ENCODE measurements at places on chromosomes 3 and 15. TPM values are rescaled to one million over a fixed set of nuclear protein-coding genes. Genes with fewer than 3 reads are reported as not detected.

DNA sequence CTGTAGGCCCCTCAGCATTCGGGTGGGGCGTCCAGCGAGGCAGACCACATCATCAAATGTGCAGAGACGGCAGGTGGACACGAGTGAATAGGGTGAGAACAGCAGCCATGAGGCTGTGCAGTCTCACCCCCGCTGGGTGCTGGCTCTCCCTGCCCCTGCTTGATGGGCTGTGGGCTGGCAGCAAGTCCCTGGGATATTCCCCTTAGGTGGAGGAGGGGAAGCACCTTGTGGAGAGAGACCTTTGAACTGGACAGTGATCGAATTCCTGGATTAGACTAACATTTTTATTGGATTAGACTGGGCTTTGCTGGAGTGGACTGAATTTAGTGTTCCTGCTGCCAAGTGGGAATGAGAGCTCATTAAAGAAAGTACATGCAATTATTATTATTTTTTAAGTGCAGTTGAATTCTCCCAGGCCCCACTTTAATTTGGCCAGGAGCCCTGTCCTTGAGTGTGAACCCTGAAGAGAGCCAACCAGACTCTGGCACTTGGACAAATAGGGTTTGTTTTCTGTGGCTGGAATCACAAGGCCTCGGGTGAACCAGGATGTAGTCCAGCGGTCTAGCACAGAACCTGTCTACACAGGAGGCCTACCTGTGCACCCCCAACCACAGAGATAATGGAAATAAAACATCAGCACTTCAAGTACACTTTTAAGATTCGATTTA is 193.1 kb downstream of the ABHD5 start:
- DNase-seq: no peak

DNA sequence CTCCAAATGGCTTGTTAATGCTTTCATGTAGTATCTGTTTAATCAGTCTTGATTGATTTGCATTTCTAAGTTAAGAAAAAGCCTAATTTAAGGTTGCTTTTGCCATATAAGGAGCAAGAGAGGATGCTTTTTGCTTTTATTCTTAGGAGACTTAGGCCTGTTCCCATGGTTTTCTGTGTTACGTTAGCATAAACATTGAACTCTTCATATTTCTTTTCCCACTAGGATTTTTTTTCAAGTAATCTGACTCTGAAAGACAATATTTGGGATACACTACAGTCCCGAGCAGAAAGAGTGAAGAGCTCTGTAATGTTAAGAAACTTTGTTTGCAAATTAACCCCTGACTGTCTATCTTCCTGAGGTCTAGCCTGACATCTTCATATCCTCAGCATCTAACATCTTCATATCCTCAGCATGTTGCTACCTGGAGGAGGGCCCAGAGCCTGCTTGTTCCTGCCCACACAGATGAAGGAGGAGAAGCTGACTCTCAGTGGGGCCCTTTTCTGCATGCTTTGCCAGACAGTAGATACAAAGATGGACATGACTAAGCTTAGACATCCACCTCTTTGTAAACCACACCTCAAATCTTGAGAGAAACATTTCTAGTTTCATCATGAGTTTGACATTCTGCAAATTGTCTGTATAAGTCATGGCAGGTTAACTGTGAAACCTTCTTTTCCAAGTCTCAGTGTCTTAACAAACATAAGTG is 86.2 kb upstream of the COL6A5 start:
- peak; percentile 48 for DNase-seq

- DNase-seq: no peak
Observed at GRCh38 chr3:183824761-183825455, 469 bp downstream of the MAP6D1 start.

DNA sequence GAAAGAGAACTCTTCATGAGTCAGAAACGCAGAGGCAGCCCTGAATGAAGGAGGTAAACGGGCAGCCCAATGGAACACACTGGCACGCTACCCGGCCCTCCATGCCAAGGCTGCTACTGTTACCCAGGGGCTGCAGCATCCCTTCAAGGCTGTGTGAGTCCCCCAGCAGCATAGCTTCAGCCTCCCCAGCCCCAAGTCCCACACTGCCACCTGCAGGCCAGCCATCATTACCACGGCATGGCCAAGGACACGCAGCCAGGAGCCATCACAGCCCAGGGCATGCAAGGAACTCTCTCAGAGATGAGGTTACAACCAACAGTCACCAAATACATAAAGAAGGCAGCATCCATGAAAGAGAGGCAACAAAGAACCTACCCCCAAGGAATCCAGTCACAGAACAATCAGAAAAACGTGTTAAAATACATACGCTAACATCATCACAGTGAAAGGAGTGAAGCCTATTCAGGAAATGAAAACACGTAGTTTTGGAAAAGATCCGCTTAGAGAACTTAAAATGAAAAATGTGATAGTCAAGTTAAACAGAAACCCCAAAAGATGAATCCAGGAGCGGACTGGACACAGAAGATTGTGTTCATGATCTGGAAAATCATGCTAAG is 22.4 kb downstream of the PLA2G4F start:
- DNase-seq: no peak

GRCh38 chr15:26967719-26968269 is 3.2 kb upstream of the GABRG3 start:
- peak; percentile 62 for DNase-seq

HRG gene
- 0.11 TPM for total RNA-seq

DNA sequence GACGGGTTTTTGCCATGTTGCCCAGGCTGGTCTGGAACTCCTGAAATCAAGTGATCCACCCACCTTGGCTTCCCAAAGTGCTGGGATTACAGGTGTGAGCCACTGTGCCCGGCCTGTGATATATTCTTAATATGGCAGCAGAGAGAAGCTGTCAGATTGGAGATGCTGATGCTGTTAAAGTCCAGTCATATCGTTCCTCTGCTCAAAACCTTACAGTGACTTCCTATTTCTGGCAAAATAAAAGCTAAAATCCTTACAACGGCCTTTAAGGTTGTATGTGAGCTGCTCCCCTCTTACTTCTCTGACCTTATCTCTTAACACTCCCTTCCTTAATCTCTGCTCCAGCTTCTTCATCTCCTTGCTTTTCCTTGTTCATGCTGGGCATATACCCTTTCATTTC is 26.6 kb upstream of the MGA start:
- no peak for DNase-seq

DNA sequence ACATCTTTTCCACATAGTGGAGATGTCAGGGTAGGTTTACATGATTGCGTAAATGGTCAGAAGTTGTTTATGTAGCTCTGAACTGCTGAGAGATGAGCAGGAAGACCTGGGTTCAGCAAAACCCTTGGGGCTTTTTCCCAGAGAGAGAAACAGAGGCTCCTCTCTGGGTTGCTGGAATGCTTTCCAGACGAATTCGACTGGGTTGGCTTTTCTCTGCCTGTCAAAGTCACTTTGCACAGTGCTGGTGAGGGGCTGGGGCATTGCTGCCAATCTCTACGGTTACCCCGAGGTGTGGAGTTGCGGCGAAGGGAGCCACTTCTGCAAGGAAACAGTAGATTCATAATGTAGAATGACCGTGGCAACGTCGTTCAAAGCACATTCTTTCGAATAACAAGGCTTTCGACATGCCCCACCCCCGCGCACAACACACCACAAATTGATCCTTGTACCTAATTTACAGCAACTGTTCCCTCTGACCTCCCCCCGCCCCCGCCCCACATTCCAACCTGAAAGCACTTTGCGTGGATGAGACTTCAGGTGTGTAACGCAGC is 950 bp upstream of the CNTN4 start:
- peak; percentile 70 for DNase-seq

All from spinal cord (tissue), 10 donors.